ENCODE measurements at places on chromosomes 7 and 10. TPM values are rescaled to one million over a fixed set of nuclear protein-coding genes. Genes with fewer than 3 reads are reported as not detected.

- H3K27me3 ChIP-seq, result no peaks in the 10 kb centered on the region
- H3K27ac ChIP-seq, result no peak overlapping the region
- no peaks in the 10 kb centered on the region for H3K4me1 ChIP-seq
- DNase-seq, result no peak
- no peak overlapping the region for H3K4me3 ChIP-seq
- H3K36me3 ChIP-seq, result no peaks in the 10 kb centered on the region
These were observed 269.3 kb downstream of the BICC1 start for GRCh38 chr10:58781873-58782488.

PLXDC2 gene
- 38.7 TPM for total RNA-seq

DNA sequence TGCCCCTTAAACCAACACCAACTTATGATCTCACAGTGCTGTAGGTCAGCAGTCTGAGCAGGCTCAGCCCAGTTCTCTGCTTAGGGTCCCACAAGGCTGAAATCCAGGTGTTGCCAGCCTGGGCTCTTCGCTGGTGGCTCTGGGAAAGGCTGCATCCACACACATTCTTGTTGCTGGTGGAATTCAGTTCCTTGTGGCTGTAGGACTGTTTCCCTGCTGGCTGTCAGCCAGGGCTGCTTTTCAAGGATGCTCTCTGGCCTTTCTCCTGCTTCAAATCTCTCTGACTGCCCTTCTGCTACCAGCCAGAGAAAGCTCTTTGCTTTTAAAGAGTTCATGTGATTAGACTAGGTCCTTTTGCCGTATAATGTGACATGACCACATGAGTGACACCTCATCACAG is 15.3 kb downstream of the POLL start:
- H3K27me3 ChIP-seq, result peaks cover 6% of the 10 kb centered on the region
- no peaks in the 10 kb centered on the region for H3K4me1 ChIP-seq
- no peak overlapping the region for H3K4me3 ChIP-seq
- no peak for DNase-seq
- peaks cover 12% of the 10 kb centered on the region for H3K36me3 ChIP-seq

GRCh38 chr10:100792574-100792973 is 47.2 kb downstream of the PAX2 start:
- H3K27me3 ChIP-seq, result no peaks in the 10 kb centered on the region
- no peak overlapping the region for H3K4me3 ChIP-seq
- no peak overlapping the region for H3K27ac ChIP-seq
- DNase-seq, result no peak

DNA sequence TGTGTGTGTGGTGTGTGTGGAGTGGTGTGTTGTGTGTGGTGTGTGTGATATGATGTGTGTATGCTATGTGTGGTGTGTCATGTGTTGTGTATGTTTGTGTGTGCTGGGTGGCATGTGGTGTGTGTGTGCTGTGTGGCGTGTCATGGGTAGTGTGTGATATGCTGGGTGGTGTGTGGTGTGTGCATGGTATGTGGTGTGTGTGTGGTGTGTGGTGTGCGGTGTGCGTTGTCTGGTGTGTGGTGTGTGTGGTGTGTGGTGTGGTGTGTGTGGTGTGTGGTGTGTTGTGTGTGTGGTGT is 37.5 kb upstream of the DNAJB6 start:
- H3K36me3 ChIP-seq, result no peaks in the 10 kb centered on the region
- no peak for DNase-seq
- H3K27ac ChIP-seq, result no peak overlapping the region
- peak overlapping the region; percentile 63 for H3K4me3 ChIP-seq
- no peaks in the 10 kb centered on the region for H3K27me3 ChIP-seq

NYAP1 gene
- 3.2 TPM for total RNA-seq

GRCh38 chr7:43868681-43869005 is 674 bp downstream of the MRPS24 start:
- 0 out of 2 replicates have a peak, but pooled peaks cover 2% of the 10 kb centered on the region for H3K27me3 ChIP-seq
- peaks cover 3% of the 10 kb centered on the region for H3K4me1 ChIP-seq
- H3K27ac ChIP-seq, result no peak overlapping the region

DNA sequence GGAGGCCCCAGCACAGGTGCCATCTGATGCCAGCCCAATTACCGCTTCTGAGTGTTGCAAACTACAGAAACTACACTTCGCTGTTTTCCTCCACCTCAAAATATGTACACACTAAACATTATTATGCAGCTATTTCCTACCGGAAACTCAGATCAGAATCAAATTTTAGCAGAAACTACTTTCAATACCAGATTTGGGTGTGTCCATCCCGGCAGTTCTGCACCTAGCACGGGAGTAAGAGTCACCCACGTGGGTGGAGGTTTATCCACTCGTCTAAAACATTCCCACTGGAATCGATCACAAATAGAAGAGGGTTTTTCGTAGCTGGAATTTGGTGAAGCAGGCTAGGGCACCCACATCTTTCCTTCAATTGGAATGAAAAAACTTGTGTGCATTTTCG is 214.4 kb upstream of the PRKCQ start:
- DNase-seq, result no peak
- H3K4me3 ChIP-seq, result peak overlapping the region; percentile 24

- H3K4me3 ChIP-seq, result no peak overlapping the region
- no peaks in the 10 kb centered on the region for H3K36me3 ChIP-seq
- DNase-seq, result no peak
These were observed 21.7 kb upstream of the TSGA13 start for GRCh38 chr7:130708001-130708400.

GRCh38 chr7:75965617-75966016 is 28.8 kb downstream of the TMEM120A start:
- H3K27ac ChIP-seq, result no peak overlapping the region
- no peaks in the 10 kb centered on the region for H3K27me3 ChIP-seq
- no peak for DNase-seq
- H3K36me3 ChIP-seq, result peaks cover 12% of the 10 kb centered on the region
- H3K4me3 ChIP-seq, result no peak overlapping the region

DNA sequence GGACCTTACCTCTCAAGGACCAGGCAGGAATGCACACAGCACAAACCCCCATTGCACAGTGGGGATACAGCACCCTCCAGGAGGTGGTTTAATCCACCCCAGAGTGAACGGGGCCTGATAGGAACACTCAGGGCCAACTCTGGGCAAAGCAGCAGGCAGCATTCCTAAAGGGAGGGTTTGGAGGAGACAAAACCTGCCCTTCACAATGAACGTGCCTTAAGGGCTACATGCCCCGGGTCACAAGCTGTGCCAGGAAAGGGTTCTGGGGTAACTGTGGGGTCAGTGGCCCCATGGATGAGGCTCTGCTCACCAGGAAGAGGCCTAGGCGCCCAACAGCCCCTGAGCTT is 1.1 kb downstream of the GPRIN2 start:
- no peak overlapping the region for H3K4me3 ChIP-seq
- H3K27ac ChIP-seq, result no peak overlapping the region
- peaks cover 2% of the 10 kb centered on the region for H3K27me3 ChIP-seq
- H3K4me1 ChIP-seq, result peaks cover 4% of the 10 kb centered on the region

GRCh38 chr10:43595739-43596298 is 10.4 kb upstream of the ZNF485 start:
- no peak overlapping the region for H3K27ac ChIP-seq
- H3K36me3 ChIP-seq, result no peaks in the 10 kb centered on the region
- no peak overlapping the region for H3K4me3 ChIP-seq

ANKRD1 gene
- total RNA-seq, result 0.13 TPM

- no peaks in the 10 kb centered on the region for H3K27me3 ChIP-seq
- H3K4me3 ChIP-seq, result no peak overlapping the region
- no peak overlapping the region for H3K27ac ChIP-seq
- H3K36me3 ChIP-seq, result peaks cover 6% of the 10 kb centered on the region
These were observed 168.3 kb upstream of the LRGUK start for GRCh38 chr7:133958822-133959221.

ANXA8L1 gene
- total RNA-seq, result not detected

CPED1 gene
- total RNA-seq, result 0.13 TPM

PDGFA gene
- total RNA-seq, result 34.3 TPM

BLNK gene
- total RNA-seq, result not detected

GRCh38 chr10:48602401-48603135 is 2.3 kb downstream of the ARHGAP22 start:
- no peak overlapping the region for H3K27ac ChIP-seq
- no peak for DNase-seq
- H3K36me3 ChIP-seq, result no peaks in the 10 kb centered on the region
- no peak overlapping the region for H3K4me3 ChIP-seq

CYP3A4 gene
- not detected for total RNA-seq

- H3K27me3 ChIP-seq, result peaks cover 97% of the 10 kb centered on the region
- no peak overlapping the region for H3K27ac ChIP-seq
- H3K36me3 ChIP-seq, result no peaks in the 10 kb centered on the region
- no peaks in the 10 kb centered on the region for H3K4me1 ChIP-seq
- DNase-seq, result peak; percentile 55
These were observed 2.8 kb downstream of the HOXA10 start for GRCh38 chr7:27171325-27171636.

TECTB gene
- not detected for total RNA-seq

ZNF503 gene
- total RNA-seq, result 0.09 TPM

DNA sequence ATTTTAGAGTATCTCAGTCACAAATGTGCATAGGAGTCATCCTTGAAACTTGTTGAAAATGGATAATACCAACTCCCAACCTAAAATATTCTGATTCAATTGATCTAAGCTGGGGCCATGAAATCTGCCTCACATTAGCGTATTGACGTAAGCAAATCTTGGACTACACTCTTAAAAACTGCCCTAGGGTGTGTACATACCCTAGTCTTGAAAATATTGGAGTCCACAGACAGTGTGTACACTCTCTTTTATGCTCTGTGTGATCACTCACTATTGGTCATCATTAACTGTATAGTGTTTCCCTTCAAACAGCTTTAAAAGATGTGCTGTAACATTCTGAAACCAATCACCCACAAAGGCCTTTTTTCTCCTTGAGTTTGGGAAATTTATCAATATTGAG is 102.9 kb upstream of the FERD3L start:
- no peaks in the 10 kb centered on the region for H3K36me3 ChIP-seq
- DNase-seq, result no peak
- H3K4me1 ChIP-seq, result no peaks in the 10 kb centered on the region
- H3K27ac ChIP-seq, result no peak overlapping the region
- H3K27me3 ChIP-seq, result no peaks in the 10 kb centered on the region
- no peak overlapping the region for H3K4me3 ChIP-seq

DNA sequence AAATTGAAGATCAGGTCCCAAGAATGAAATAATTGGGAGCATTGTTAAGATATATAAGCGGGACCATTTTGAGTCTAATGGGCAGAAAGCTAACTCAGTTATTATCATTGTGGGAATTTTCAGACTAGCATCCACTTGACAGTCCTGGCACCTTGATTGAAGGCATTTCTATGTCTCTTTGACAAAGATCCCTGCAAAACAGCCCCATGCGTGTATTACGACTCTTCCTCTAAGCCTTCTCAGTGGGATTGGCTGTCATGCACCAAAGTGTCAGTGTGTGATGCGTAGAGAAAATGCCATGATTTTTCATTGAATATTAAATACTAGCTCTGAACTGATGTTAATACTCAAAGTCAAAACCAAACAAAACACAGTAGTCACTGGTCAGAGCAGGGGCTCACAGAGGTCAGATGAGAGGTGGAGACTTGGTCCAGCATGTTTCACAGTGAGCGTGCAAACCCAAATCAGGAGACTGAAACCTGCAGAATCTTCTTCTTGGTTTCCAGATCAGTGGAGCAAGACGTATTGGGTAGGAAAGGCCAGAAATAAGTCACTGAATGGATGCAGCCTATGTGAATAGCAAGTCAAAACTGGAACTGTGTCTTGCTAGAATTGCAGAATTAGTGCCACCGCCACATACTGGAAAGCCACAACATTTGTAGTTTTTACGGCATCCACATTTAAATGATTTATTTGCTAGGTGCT is 303.6 kb upstream of the AKR1E2 start:
- H3K4me1 ChIP-seq, result no peaks in the 10 kb centered on the region
- no peak overlapping the region for H3K4me3 ChIP-seq
- H3K27me3 ChIP-seq, result no peaks in the 10 kb centered on the region

ASAH2 gene
- total RNA-seq, result 5.9 TPM

DNA sequence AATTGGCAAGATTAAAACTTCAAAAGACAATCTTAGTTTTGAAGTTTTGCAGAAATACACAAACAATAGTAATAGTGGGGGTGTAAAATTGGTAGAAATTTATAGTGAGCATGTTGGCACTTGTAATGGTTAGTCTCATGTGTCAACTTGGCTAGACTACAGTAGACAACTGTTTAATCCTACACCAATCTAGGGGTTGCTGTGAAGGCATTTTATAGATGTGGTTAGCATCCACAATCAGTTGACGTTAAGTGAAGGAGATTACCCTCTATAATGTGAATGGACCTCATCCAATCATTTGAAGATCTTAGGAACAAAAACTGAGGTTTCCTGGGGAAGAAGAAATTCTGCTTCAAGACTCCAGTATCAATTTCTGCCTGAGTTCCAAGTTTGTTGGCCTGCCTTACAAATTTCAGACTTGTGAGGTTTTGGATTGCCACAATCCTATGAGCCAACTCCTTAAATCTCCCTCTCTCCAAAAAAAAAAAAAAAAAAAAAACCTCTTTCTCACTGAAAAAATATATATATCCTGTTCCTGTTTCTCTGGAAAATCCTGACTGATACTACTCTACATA is 531.6 kb upstream of the IGFBP3 start:
- no peaks in the 10 kb centered on the region for H3K4me1 ChIP-seq
- no peak overlapping the region for H3K4me3 ChIP-seq
- H3K27me3 ChIP-seq, result no peaks in the 10 kb centered on the region
- DNase-seq, result no peak
- no peak overlapping the region for H3K27ac ChIP-seq
- H3K36me3 ChIP-seq, result no peaks in the 10 kb centered on the region

DNA sequence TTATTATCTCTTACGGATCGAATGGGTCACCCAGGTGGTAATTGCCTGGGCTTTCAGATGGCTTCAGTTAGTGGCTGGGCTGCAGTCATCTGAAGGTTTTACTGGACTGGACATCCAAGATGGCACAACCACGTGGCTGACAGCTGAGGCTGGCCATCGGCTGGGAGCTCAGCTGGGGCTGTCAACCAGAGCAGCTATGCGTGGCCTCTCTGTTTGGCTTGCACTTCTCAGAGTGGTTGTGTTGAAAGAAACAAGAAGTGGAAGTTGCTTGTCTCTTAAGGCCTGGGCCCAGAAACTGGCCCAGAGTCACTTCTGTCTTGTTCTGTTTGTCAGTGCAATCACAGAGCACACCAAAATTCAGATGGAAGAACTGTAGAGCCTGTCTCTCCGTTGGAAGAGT is 5.7 kb upstream of the GDI2 start:
- H3K4me1 ChIP-seq, result no peaks in the 10 kb centered on the region
- H3K4me3 ChIP-seq, result no peak overlapping the region
- no peak for DNase-seq
- H3K27me3 ChIP-seq, result no peaks in the 10 kb centered on the region
- no peak overlapping the region for H3K27ac ChIP-seq
- peaks cover 4% of the 10 kb centered on the region for H3K36me3 ChIP-seq

KCND2 gene
- 6.4 TPM for total RNA-seq

DNA sequence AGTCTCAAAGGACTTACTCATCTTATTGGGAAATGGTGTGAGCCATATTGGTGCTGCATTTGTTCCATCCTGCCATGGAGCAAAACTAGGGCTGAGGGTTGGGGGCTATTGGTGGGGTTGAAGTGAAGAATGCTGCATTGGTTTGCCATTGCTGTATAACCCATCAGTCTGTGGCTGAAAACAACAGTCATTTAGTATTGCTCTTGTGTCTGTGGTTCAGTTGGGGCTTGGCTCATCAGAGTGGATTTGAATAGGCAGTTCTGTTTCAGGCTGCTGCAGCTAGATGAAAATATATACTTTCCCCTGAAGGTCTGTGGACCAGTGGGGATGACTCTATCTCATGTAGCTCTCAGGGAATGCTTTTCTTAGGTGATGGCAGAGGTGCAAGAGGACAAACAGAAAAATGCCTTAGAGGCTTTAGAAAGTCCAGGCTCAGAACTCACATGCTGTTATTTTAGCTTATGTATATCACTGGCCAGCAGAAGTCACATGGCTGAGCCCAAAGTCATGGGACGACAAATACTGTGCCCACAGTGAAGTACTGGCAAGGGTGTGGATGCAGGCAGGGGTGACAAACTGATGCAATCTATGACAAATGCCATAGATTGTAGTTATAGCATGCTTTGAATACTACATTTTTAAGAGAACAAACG is 15.2 kb upstream of the EXOC6 start:
- H3K36me3 ChIP-seq, result no peaks in the 10 kb centered on the region
- H3K4me1 ChIP-seq, result peaks cover 3% of the 10 kb centered on the region
- no peak overlapping the region for H3K4me3 ChIP-seq
- no peaks in the 10 kb centered on the region for H3K27me3 ChIP-seq

OR6B1 gene
- total RNA-seq, result not detected

Measured in H9 (cell line).